ENCODE measurements at places on chromosomes 1 and 21.

DNA sequence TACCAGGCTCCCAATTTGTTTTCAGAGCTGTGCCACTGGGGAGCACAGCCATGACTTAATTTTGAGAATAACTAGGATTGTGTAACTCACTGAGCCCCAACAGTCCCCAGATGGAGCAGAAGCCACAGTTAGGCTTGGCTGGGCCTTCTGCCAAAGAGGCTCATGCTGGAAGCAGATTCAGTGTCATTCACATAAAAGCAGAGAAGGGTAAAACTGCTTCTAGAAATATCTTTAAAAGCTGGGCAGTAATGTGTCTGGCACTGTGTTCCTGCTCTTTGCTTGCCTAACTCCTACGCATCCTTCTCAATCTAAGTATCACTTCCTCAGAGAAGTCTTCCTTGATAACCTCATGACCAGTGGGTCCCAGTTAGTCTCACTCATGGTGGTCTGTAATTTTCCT lies 20.3 kb downstream of the STK40 start:
- no peak for DNase-seq

GRCh38 chr1:161206411-161207140 lies 4.4 kb downstream of the NDUFS2 start:
- no peak for DNase-seq

DNA sequence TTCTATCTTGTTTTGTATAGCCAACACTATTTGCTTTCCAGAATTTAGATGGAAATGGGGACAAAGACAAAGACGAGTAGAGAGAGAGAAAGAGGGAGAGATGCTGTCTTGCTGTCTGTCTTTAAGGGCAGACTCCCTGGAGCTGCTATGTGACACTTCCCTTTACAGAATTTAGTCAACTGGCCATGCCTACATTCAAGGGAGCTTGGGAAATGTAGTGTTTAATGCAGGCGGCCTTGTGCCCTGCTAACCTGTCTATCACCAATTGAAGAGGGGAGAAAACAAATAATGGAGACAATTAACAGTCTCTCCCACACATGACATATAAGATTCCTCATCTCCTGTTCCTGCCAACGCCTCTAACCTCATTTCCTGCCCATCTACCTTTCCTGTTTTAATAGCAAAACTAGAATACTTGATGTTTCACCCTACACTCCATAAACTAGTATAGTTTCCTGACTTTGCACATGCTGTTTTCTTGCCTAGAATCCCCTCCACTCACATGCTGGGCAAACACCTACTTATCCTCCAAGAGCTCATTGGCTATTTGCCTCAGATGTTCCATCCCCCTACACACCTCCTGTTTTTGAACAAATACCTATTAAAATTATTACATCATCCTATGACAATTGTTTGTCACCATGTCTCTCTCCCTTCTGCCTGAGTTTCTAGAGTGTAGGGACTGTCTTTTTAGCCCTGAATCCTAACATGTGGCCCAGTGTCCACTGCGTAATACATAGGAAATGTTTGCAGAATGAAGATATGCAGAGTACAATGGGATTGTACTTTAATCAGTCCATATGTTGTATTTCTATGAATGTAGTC lies 117.2 kb downstream of the SLC25A24 start:
- no peak for DNase-seq

DNA sequence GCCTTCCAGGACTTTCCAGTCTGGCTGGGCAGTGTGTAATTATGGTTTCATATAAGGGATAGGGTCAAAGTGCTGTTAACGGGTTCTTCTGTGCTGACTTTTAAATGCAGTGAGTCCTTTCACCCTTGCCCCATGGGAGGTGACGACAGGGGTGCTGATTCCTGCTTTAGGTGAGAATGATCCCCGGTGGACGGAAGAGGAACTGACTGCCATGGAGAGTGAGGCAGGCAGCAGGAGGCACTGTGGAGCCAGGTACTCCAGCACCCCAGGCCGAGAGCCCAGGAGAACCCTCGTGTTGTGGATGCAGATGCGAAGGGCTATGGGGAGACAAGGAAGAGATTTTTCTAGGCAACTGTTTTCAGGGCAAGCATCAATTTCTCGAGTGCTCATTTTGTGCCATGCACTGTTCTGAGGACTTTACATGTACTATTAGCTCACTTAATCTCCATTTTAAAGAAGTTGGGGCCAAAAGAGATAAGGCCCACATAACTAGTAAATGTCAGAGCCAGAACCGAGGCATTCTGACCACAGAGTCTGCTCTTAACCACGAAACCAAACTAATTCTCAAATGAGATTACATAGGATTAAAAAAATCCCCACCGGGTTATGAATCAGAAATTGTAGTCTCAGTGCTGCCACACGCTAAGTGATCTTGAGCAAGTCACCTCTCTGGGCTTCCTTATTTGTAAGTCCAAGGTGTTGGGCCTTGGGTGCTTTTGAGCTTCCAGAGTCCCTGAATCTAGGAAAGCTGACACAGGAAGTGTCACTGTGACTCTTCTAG lies 28.2 kb downstream of the STPG1 start:
- DNase-seq, result no peak

GRCh38 chr1:155268630-155269029 lies 4.7 kb downstream of the CLK2 start:
- no peak for DNase-seq

DNA sequence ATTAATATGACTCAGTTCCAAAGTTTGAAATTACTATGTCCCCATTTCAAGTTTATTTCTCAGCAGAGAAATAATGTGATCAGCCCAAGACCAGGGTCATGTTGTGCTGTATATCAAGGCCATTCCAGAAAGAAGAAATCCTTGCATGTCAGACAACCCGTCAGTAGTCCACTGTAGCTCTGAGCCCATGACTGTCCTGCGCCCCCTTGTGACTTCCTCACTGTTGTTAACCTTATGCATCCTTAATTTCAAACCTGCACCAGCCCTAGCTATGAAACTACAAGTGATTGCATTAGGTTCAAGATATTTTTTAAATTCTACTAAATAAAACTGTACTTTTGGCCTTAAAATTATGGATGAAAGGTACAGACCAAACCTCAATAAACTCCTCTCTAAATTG lies 133.0 kb downstream of the LRRC7 start:
- no peak for DNase-seq

DNA sequence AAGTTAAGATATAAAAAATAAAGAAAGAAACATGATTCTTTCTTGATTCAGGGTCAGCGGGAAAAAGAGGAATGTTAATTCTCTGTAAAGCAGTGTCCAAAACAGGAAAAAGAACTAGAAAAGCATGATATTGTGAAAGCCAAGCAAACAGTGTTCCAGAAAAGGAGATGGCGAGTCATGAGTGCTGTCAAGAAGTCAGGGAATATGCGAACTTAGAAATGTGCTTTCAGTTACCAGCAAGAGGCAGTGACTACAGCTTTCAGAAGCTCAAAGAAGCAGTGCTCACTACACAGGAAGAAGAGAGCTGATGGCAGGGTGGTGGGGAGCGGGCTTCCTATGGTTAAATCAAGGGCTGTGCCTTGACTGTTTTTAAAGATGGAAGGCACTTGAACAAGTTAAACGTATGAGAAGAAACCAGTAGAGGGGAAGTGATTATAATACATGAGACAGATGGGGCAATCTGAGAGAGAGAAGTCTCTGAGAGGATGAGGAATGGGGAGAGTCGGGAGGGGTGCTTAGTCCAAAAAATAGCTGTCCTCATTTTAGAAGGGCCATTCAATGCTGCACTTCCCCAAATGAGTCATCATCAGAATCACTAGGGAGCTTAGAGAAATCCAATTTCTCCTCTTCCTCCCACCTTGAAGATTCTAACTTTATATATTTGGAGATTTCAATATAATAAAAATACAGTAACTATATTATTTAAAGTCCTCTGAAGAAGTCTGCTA lies 90.4 kb downstream of the KCNK1 start:
- no peak for DNase-seq

GRCh38 chr1:204033306-204033705 lies 39.6 kb upstream of the SOX13 start:
- no peak for DNase-seq

GRCh38 chr1:236206548-236206947 lies 64.2 kb downstream of the GPR137B start:
- DNase-seq, result peak; percentile 16

DNA sequence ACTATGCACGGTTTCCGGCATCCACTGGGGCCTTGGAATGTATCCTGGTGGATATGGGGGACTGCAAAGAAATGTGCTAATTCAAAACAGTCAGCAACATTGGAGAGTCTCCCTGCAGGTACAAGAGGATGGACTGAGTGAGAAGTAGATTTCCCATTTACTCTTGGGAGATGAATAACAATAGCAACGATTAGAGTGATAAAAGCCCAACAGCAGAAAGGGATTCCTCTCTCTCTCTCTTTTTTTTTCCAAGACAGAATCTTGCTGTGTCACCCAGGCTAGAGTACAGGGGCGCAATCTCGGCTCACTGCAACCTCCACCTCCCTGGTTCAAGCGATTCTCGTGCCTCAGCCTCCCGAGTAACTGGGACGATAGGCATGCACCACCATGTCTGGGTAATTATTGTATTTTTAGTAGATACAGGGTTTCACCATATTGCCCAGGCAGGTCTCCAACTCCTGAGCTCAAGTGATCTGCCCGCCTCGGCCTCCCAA lies 5.0 kb upstream of the SHCBP1L start:
- DNase-seq, result no peak

All from ascending aorta (tissue), 2 donors.